Stimulated activated CD4-positive, alpha-beta T cell treated with anti-CD3 and anti-CD28 coated beads, Interleukin-4, amount 100 ng/mL, for 4 hours (primary cell): ENCODE measurements at places on chromosomes 2 and 18.

DNA sequence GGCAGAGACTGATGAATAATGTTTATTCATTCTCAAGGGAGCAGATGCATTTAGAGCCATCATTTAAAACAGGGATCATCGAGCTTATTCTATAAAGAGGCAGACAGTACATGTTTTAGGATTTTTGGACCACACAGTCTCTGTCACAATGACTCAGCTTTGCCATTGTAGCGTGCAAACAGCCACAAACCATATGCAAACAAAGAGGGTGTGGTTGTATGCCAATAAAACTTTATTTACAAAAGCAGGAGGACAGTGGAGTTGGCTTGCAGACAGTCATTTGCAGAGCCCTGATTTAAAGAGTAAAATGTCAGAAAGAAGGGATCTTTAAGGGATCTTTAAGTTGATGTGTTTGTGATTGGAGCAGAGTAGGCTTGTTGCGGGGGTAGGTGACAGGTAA lies 51.5 kb downstream of the SMIM21 start:
- DNase-seq, result no peak

DNA sequence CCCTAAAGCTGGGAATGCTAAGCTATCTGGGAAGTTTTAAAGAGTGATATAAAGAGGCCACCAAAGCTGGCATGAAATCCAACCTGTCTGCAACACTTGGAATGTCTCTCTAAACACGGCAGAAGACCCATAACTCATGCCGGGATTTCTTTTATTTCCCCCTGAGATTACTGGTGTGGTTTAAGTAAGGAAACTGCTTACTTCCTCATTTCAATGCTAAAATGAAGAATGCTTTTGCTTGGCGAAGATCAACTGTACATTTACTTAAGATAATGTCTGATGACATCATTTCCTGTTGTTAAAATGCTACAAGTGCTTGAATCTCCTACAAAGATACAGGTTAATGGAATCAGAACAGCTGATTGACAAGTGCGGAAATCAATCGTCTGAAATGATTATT lies 353.8 kb upstream of the SALL3 start:
- no peak for DNase-seq

GRCh38 chr2:42809819-42810120 lies 17.4 kb upstream of the HAAO start:
- DNase-seq, result no peak

DNA sequence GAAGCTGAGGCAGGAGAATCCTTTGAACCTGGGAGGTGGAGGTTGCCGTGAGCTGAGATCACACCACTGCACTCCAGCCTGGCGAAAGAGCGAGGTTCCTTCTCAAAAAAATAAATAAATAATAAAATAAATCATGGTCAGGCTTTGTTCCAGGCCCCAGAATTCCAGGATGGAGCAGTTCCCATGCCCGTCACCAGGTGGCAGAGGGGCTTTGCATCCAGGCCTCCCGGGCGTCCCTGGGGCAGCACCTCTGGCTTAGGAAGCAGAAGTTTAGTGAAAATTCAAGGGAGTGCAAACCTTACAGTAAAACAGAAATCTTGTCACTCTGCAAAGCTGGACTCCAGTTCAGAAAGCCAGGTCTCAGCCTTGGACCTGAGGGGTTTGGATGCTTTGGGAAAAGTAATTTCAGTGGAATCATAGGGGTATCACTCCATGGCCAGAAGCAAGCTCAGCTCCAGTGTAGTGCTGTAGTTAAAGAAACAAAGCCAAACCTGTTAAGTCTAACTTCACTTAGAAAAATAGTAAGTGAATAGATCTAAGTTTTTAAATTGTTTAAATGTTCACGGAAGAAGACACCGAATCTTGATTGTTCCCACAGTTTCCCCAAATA lies 512.7 kb downstream of the CMPK2 start:
- no peak for DNase-seq

- no peak for DNase-seq
Observed at GRCh38 chr18:59057969-59058368, 81.7 kb upstream of the SEC11C start.

GRCh38 chr2:219057709-219058540 lies 2.8 kb downstream of the IHH start:
- peak; percentile 72 for DNase-seq

GRCh38 chr2:188318161-188318749 lies 26.6 kb downstream of the GULP1 start:
- DNase-seq, result no peak

DNA sequence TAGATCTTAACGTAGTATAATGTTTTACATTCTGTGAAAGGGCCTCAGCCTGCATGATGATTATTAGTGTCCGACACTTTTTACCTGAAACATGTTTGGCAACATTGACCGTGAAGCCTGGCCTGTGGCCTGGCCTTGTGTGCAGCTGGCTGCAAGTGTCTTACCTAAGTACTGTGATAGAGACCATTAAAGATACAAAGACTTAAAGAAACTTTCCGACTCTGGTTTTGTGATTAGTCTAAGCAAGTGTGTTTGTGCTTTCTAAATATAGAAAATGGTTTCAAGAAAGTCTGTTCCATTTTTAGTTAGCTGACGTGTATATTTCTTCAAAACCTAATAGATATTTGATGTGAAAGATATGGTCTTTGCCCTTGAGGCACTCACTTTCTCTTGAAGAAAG lies 601.8 kb downstream of the LRP1B start:
- no peak for DNase-seq

- DNase-seq, result no peak
Observed at GRCh38 chr2:141889788-141890187, 241.0 kb downstream of the LRP1B start.

DNA sequence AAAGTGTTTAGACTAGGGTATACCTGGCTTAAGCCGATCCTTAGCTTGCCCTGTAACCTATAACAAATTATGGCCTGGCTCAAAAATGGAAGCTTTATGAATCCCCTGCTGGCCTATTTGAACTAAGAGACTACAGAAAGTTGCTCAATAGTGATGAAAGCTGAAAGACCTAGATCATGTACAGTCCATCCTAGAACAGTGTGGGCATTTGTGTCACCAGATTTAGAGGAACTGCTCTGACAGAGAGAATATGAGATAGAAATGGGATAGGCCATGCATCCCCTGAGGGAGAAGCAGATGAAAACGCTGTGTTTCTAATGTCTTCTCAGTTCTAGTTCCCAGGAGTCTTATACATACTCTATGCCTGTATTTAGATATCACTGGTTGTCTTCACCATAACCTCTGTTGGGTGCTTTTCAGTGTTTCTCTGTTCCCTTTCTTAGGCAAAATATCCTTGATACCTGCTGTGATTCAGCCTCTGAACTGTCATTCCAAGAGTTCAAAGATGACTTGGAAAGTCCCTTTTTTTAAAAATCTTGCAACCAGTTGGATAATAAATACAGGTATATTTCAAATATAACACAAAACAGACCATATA lies 246.9 kb upstream of the SLC39A10 start:
- no peak for DNase-seq

GRCh38 chr2:64119369-64119768 lies 24.9 kb downstream of the PELI1 start:
- no peak for DNase-seq

- no peak for DNase-seq
Observed at GRCh38 chr2:81895620-81896250, 1591.2 kb upstream of the LRRTM1 start.

DNA sequence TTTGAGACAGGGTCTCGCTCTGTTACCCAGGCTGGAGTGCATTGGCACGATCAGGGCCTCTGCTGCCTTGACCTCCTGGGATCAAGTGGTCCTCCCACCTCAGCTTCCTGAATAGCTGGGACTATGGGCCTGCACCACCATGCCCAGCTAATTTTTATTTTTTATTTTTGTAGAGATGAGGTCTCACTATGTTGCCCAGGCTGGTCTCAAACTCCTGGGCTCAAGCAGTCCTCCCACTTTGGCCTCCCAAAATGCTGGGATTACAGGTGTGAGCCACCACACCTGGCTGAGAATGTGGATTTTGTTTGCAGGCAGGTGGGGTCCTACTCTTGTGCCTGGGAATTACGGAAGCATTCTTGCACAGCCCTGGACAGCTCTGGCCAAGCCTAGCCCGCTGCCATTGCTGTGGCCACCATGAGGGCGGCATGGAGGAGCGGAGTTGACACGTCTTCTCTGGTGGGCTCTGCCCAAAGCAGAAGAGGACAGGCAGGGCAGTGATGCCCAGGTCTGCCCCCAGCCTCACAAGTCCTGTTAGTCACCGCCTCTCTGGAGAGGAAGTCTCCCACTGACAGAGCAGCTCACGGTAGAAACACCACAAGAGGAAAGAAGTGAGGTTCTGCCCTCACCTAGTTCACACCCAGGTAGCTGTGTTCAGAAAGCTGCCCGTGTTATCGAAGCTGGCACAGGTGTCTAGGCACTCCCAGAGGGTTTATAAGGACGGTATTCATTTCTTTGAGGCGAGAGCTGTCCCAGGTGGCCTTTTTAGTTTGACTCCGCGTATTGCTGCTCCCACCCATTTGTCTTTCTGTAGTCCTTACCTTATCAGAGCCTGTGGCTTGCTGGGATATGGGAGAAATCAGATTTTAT lies 46.2 kb downstream of the ARMC9 start:
- no peak for DNase-seq

GRCh38 chr2:45942237-45942738 lies 290.8 kb downstream of the PRKCE start:
- DNase-seq, result no peak

DNA sequence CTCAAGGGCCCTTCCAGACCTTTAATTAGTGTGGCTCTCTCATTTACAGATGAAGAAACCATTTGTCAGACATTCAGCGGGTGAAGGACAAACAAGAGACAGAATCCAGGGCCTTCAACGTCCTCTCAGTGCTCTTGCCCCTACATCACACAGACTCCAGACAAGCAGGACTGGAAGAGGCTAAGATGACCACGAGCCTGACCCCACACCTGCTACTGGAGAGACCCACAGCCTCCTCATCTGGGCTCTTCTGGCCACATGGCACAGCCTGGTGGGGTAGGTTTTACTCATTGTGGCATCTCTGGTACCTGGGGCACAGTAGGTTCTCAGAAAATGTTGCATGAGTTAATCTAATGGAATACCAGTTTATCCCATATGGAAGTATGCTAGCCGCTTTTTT lies 69.6 kb upstream of the TMEM247 start:
- DNase-seq, result no peak

DNA sequence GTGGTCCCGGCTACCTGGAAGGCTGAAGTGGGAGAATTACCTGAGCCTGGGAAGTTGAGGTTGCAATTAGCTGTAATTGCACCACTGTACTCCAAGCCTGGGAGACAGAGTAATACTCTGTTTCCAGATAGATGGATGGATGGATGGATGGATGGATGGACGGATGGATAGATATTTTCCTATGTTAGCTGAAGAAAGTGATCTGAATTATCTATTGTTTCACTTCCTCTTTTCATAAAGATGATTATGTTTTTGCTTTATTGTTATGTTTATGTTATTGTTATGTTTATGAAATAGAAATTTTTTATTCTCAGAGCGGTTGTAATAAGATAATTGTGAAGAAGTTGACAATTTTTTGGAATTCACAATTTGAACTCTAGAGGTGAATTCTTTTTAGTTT lies 33.3 kb upstream of the TTC27 start:
- no peak for DNase-seq

DNA sequence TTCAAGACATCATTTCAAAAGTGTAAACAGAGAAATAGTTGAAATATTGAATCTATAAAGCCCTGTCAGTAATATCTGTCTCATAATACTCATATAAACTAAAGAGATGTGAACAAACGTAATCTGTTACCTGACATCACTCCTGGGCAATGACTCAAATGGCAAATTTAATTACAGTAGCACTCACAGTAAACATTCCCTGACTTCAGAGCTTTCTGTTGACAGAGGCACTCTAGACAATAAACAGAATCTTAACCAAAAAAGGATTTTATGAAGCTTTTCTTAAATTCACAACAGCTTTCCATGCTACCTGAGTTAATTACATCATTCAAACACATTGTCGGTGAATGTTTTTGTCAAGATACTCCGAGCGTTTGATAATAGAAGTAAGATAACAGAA lies 128.1 kb upstream of the PDE1A start:
- no peak for DNase-seq

- DNase-seq, result no peak
Observed at GRCh38 chr2:101401326-101401665, 14.0 kb upstream of the CREG2 start.

- no peak for DNase-seq
Observed at GRCh38 chr18:58175122-58175785, 131.2 kb downstream of the NEDD4L start.

- no peak for DNase-seq
Observed at GRCh38 chr18:24427484-24427883, 1.0 kb downstream of the IMPACT start.

GRCh38 chr18:55256226-55256928 lies 297.1 kb upstream of the CCDC68 start:
- DNase-seq, result no peak

GRCh38 chr2:5699963-5700362 lies 7.8 kb downstream of the SOX11 start:
- no peak for DNase-seq

GRCh38 chr2:41495050-41495449 lies 552.8 kb upstream of the PKDCC start:
- DNase-seq, result no peak

DNA sequence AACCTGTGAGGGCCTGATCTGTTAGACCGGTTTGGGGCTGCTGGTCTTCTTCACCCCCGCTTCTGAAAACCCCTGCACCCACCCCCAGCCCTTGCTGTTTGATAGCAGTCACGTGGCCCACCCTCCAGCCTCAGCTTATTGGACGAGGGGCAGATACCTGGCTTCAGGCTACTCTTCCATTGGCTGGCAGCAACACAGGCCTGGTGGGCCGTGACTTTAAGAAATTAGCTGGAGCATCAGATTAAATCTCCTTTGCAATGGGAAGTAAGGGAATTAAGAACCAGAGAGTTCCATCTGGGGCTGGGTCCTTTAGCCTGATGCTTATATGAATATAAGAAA lies 107.3 kb downstream of the KLHL29 start:
- no peak for DNase-seq

GRCh38 chr2:241810307-241811200 lies 1.6 kb downstream of the NEU4 start:
- no peak for DNase-seq

- no peak for DNase-seq
Observed at GRCh38 chr18:47800248-47800647, 130.2 kb downstream of the SMAD2 start.

GRCh38 chr2:174759381-174760065 lies 4.7 kb downstream of the CHRNA1 start:
- DNase-seq, result no peak

DNA sequence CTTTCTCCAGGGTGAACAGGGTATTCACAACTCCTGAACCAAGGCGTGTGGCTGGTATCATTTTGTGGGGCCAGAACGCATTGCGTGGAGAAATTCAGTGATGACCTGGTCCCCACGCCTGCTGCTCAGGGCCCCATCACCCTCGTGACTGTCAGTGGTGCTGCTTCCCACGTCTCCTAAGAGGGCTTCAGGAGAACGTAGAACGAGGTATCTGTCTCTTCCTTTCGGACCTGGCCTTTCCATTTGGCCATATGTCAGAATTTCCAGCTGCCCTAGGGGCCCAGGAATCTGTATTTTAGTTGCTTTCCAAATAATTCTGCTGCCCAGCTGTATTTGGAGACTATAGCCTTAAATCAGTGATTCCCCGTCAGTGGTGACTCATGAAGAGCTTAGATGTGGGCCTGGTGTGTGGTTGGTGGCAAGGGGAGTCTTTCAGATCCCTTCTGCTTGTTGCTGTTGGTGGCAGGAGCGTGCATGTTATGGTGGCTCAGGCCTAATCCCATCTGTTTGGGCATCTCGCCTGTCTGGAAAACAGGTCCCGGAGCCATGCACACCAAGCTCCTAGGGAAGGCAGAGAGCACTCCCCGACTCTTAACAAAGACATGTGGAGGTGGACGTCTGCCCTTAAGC lies 56.4 kb downstream of the NPAS2 start:
- DNase-seq, result no peak
